ENCODE measurements at places on chromosomes 12 and 14. TPM values are rescaled to one million over a fixed set of nuclear protein-coding genes. Genes with fewer than 3 reads are reported as not detected.

Gene KLRC3
- not detected for polyA plus RNA-seq

Gene LIN7A
- polyA plus RNA-seq, result 9.2 TPM

Gene CDH24
- polyA plus RNA-seq, result 2.5 TPM

Gene ADAM21
- 0.29 TPM for polyA plus RNA-seq

Gene CSRNP2
- polyA plus RNA-seq, result 13.2 TPM

Gene SLC2A3
- 13.6 TPM for polyA plus RNA-seq

Gene RBP5
- 0.77 TPM for polyA plus RNA-seq

Gene RERG
- 9.1 TPM for polyA plus RNA-seq

Gene SLC17A8
- polyA plus RNA-seq, result 0.02 TPM

Gene CLECL1
- polyA plus RNA-seq, result 0.14 TPM

Gene SLC39A5
- polyA plus RNA-seq, result 0.18 TPM

Gene PHLDA1
- polyA plus RNA-seq, result 3.9 TPM

Gene KCNMB4
- 3.6 TPM for polyA plus RNA-seq
